ENCODE measurements at places on chromosomes 11 and 22.

DNA sequence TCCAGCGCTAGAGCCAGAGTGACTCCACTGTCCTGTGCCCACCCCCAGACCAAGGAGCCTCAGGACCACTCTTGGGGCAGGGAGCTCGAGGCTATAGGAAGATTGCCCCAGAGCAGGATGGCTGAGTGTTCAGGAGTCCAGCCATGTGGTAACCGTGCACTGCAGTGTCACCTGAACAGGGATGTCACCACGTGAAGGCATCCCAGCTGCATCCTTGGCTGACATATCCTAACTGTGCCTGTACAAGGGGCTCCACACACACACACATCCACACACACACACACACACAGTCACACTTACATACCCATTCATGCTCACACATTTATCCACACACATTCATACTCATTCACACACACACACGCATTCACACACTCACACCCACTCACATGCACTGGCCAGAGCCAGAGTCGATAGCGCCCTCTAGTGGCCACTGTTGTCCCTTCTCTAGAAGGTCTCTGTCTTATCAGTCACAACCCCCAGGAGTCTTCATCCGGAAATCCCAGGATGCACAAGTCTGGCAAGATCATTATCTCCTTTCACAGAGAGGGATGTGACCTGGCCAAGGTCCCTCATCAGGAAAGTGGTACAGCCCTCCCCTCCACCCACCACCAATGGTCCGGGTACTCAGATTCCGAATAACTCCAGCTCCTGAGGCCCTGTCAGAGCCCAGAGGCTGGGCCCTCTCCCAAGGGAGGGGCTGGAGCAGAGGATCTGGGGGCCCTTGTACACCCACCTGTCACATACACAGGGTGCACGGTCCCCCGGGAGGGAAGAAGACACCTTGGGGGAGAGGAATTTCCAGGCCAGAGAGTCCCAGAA lies 55.1 kb downstream of the IGLL5 start:
- DNase-seq = peak; percentile 43

DNA sequence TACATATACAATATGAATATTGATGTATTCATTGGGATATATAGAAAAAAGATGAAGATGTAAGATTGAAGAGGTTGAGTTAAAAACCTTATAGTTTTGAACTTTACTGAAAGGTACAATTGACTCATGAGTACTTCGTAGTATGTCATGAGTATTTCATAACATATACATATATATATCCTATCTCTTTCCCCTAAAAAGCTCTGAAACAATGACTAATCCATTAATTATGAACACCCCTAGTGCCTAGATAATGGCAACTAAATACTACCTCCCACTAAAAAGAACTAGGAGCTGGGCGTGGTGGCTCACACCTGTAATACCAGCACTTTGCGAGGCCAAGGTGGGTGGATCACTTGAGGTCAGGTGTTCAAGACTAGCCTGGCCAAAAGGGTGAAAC lies 31.5 kb downstream of the SLC35F2 start:
- DNase-seq = no peak

- DNase-seq = no peak
Observed at GRCh38 chr11:85132851-85133585, 494.1 kb downstream of the DLG2 start.

DNA sequence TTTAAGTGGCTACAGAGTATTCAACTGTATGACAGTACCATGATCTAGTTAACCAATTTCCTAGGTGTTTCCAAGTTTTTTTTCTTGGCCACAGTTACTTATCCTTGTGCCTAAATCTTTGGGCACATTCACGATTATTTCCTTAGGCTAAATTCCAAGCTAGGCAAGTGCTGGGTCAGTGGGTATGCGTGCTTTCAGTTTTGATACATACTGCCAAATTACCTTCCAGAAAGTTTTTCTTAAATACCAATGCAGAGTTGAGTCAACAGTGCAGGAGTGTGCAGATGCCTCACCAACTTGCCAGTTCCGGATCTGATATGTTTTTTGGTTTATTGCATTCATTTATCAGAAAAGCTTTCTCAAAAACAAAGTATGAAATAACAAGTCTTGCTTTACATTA lies 67.9 kb upstream of the OR4B1 start:
- no peak for DNase-seq

Measured in stimulated activated CD4-positive, alpha-beta T cell treated with anti-CD3 and anti-CD28 coated beads, Interleukin-15, amount 100 ng/mL, for 1 hour (primary cell).